ENCODE measurements at places on chromosomes 2 and 18. TPM values are rescaled to one million over a fixed set of nuclear protein-coding genes. Genes with fewer than 3 reads are reported as not detected.

DNA sequence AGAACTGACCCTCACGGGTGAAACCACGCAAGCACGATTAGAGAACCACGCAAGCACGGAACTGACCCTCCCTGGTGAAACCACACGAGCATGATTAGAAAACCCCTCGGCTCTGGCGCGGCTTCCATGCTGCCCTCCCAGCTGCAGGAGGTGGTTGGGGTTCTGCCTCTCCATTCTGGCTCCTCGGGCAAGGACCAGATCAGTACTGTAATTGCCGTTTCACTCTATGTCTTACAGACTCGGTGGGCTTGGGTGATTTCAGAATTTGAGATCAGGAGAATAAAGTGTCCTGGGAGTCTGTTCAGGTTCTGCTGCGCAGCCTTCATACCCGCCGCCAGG lies 58.3 kb upstream of the KCNG2 start:
- DNase-seq: no peak

GRCh38 chr2:98804736-98805135 lies 73.8 kb upstream of the MGAT4A start:
- no peak for DNase-seq

The CHAC2 gene
- 3.2 TPM for total RNA-seq

GRCh38 chr18:70622622-70623419 lies 334.0 kb downstream of the SOCS6 start:
- no peak for DNase-seq

GRCh38 chr2:201680743-201681142 lies 17.7 kb downstream of the MPP4 start:
- DNase-seq: no peak

The MBP gene
- 34.8 TPM for total RNA-seq

The CPS1 gene
- 9.5 TPM for total RNA-seq

DNA sequence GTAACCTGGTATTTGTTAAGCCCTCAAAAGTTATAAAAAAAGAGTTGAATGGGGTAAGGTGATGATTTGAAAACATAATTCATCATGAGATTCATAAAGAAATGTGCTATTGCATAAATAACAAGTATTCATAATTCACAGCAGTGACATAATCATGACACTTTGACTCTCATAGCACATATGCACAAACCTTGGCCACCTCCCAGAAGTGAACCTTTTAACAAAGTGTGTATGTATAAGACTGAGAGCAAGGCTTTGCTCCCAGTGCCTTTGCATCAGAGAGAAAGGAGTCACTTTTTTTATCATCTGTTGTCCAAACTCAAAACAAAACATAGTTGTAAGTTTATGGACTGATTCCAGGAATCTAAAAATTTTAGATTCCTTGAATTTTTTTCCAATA lies 15.0 kb upstream of the HTR2B start:
- no peak for DNase-seq

The CNGA3 gene
- total RNA-seq: 0.25 TPM

The LIPG gene
- total RNA-seq: 0.94 TPM

GRCh38 chr2:215260097-215260677 lies 51.7 kb upstream of the ATIC start:
- DNase-seq: no peak

DNA sequence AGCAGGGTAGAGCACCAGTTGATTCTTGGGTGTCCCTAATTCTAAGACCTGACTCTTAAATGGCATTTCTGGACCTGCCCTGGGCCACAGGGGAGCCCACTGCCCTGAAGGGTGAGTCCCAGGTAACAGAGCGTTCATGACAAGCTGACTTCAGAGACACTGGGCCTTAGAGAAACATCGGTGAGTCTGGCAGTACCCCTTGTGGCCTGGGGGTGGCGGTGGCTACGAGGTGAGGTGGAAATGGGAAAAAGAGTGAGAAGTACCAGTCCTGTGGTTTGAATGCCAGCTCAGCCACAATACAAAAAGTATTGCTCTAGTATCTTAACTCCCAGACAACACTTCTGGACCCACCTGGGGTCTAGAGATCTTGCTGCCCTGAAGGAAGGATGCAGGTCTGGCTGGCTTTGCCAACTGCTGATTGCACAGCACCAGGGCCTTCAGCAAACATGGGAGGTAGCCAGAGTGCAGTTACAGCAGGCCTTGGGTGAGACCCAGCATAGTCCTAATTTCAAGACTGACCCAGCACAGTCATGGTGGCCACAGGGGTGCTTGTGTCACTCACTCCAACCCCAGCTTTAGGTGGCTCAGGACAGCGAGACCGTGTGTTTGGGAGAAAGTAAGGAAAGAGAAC lies 44.5 kb downstream of the USP34 start:
- no peak for DNase-seq

DNA sequence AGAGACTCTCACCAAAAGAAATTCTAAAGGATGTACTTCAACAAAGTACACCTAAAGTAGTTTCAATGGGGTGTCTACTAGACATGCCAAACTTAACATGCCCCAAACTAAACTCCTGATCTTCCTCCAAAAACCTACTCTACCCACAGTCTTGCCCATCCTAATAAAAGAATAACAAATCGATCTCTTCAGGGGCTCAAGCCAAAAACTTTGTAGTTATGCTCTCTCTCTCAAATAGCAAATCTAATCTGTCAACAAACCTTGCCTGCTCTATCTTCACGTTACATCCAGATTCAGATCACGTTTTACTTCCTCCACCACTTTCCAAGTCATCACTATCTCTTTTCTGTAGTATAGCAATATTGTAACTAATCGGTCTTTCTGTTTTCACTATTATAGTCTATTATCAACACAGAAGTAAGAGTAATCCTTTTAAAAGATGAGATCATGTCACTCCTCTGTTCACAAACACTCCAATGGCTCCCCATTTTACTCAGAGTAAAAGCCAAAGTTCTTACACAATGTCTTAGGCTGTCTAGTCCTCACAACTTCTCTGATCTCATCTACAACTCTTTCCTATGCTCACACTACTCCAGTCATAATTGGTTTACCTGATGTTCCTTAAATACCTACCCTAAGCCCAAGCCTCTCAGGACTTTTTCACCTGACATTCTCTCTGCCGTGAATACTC lies 79.9 kb downstream of the THADA start:
- DNase-seq: no peak

DNA sequence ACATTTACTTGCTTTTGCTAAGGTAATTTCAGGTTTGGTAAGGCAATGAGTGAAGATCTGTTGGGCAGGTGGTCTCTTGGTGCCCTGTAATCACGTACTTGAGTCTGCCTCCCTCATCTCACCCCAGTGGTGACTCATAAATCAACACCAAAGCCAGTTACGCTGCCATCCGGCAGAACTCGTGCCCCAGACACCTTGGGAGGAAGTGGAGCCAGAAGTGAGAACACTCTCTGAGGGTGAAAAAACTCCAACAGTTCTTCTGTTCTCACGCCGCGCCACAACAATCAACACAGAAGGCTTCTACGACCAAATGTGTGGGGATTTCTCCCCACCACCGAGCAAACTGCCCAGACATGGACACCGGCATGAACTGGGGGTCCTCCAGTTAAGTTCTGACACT lies 206.2 kb downstream of the ARL4C start:
- DNase-seq: no peak

- no peak for DNase-seq
Observed at GRCh38 chr2:160076241-160076640, 13.8 kb upstream of the PLA2R1 start.

GRCh38 chr2:238336151-238336550 lies 15.8 kb downstream of the TRAF3IP1 start:
- DNase-seq: no peak
